ENCODE measurements at places on chromosomes 2 and 18. TPM values are rescaled to one million over a fixed set of nuclear protein-coding genes. Genes with fewer than 3 reads are reported as not detected.

The BARD1 gene
- total RNA-seq = 12.5 TPM

The RPL37A gene
- 761 TPM for total RNA-seq

The RPE gene
- total RNA-seq = 27.7 TPM

The ADAM17 gene
- total RNA-seq = 8.9 TPM

The KCNJ13 gene
- total RNA-seq = not detected

The PRSS56 gene
- total RNA-seq = not detected

The DBI gene
- total RNA-seq = 234 TPM

The AQP12A gene
- not detected for total RNA-seq

The GCG gene
- total RNA-seq = not detected

DNA sequence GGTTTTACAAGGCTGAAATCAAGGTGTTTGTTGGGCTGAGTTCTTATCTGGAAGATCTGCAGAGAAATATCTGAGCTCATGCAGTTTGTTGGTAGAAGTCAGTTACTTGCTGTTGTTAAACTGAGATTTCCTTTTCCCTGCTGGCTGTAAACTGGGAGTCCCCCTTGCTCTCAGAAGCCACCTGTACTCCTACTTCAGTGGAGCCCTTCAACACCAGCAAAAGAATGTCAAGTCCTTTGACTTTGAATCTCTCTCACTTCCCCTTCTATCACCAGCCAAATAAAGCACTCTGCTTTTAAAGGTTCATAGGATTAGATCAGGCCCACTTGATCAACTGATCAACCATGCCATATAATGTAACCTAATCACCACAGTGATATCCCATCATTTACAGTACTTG, 252.2 kb upstream of the CDH7 start:
- no peaks in the 10 kb centered on the region for H3K4me1 ChIP-seq
- H3K27me3 ChIP-seq = no peaks in the 10 kb centered on the region
- H3K36me3 ChIP-seq = no peaks in the 10 kb centered on the region
- no peak overlapping the region for H3K27ac ChIP-seq
- no peak overlapping the region for H3K4me3 ChIP-seq

GRCh38 chr2:75597949-75598348, 37.2 kb upstream of the EVA1A start:
- H3K4me1 ChIP-seq = no peaks in the 10 kb centered on the region
- H3K4me3 ChIP-seq = no peak overlapping the region
- H3K27me3 ChIP-seq = no peaks in the 10 kb centered on the region
- H3K27ac ChIP-seq = no peak overlapping the region
- H3K36me3 ChIP-seq = no peaks in the 10 kb centered on the region

GRCh38 chr2:173874894-173875237, 90.3 kb downstream of the SP3 start:
- H3K4me1 ChIP-seq = no peaks in the 10 kb centered on the region
- no peak overlapping the region for H3K4me3 ChIP-seq
- no peaks in the 10 kb centered on the region for H3K36me3 ChIP-seq
- no peak overlapping the region for H3K27ac ChIP-seq
- no peak for DNase-seq

GRCh38 chr2:240237609-240238174, 97.2 kb upstream of the OTOS start:
- DNase-seq = no peak
- H3K27ac ChIP-seq = peak overlapping the region; percentile 63
- H3K4me3 ChIP-seq = no peak overlapping the region
- no peaks in the 10 kb centered on the region for H3K4me1 ChIP-seq

- DNase-seq = no peak
- H3K36me3 ChIP-seq = no peaks in the 10 kb centered on the region
- H3K4me3 ChIP-seq = no peak overlapping the region
- H3K4me1 ChIP-seq = peaks cover 38% of the 10 kb centered on the region
Observed at GRCh38 chr2:236566596-236566995, 3.0 kb upstream of the ACKR3 start.

DNA sequence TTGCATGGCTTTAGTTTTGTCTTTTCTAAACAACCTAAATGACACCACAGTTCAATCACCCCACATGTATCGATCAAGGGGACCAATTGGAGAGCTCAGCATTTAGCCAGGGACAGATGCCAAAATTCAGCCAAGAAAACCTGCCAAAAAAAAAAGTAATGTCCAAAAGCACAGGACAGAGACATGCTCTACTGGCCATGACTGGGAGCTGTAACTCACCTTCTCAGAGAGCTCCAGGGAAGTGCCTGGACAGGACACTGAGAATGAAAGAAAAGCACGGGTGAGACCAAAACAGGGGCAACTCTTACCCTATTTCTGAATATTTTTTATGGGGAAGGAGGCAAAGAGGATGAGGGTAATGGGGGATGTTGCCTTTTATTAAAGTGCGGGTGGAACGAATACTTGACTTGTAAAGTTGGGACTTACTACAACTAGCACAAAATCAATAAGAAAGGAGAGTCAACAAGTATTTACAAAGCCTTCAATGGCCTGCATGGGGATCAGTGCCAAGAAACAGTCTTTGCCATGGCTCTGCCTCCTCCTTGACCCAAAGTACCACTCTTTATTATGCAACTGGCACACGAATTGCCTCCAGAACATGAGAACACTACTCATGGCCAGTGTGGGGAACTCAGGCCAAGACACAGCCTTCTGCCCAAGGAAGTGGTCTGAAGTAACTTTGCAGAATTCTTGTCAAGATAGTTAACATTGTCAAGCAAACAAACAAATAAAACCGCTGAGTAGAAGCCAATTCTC, 72.9 kb upstream of the HK2 start:
- DNase-seq = no peak
- no peaks in the 10 kb centered on the region for H3K27me3 ChIP-seq
- no peaks in the 10 kb centered on the region for H3K36me3 ChIP-seq
- no peaks in the 10 kb centered on the region for H3K4me1 ChIP-seq
- no peak overlapping the region for H3K27ac ChIP-seq
- no peak overlapping the region for H3K4me3 ChIP-seq

DNA sequence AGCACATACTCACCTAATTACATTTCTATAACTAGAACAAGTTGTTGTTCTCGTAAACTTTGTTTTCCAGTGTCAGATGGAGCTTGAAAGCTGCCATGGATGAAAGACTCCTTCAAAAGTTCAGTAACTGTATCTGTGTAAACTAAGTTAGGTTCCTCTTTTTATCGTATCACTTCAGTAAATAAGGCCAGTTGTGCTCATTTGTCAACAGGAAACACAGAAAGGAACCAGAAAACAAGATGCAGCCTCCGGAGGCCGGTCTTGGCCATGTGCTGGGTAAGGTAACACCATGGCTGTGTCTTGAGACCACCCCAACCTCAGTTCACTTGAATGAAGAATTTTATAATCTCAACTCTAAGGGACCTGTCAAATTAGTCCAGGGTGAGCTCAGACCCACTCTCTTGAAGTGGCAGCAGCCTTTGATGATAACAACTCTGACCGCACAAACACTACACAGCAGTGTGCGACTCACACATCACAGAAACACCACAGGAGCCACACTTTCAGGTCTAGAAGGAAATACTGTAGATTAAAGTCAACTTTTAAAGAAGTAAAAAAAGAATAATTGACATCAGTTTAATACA, 213.8 kb downstream of the AFF3 start:
- no peak overlapping the region for H3K4me3 ChIP-seq

GRCh38 chr2:20073460-20073859, 22.0 kb upstream of the LAPTM4A start:
- H3K4me1 ChIP-seq = peaks cover 37% of the 10 kb centered on the region
- no peaks in the 10 kb centered on the region for H3K36me3 ChIP-seq
- no peaks in the 10 kb centered on the region for H3K27me3 ChIP-seq

DNA sequence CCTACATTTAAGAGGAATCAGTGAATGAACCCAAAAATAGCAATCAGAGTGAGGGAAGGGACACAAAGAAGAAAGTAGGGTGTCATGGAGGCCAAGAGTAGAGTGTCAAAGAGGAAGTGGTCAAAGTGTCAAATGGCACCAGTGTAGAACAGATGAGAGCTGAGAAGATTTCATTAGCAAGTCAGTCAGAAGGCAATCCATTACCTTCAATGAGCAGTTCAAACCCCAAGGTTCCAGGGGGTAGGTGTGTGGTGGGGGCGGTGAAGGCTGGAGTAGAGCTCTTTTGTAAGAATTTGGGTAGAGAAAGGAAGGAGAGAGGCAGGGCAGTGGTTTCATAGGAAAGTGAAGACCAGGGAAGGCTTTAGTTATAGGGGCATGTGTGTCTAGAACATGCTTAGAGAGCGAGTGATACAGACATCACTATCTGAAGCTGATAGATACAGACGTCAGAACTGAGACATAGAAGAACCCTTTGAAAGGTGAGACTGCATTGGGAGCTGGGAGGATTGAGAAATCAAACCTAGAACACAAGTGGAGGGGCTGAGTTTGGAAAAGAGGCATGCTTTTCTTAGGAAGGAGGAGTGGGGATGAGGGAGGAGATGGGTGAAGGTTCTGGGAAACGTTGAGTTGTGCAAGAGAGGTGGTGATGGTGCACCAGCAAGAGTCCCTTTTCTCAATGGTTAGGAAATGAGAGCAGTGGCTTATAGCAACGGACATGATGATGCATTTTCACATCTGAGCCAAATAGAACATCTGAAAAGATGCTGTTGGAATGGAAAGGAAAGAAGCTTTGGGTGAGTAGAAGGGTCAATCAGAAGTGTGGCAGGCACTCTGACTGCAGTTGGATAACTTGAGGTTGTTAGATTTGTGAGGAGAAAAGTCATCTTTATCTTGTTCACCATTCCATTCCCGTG, 48.9 kb upstream of the IL1RL1 start:
- no peak overlapping the region for H3K27ac ChIP-seq
- no peak overlapping the region for H3K4me3 ChIP-seq
- H3K4me1 ChIP-seq = no peaks in the 10 kb centered on the region
- no peaks in the 10 kb centered on the region for H3K36me3 ChIP-seq

- H3K4me1 ChIP-seq = peaks cover 2% of the 10 kb centered on the region
- no peaks in the 10 kb centered on the region for H3K36me3 ChIP-seq
- H3K4me3 ChIP-seq = no peak overlapping the region
- no peak overlapping the region for H3K27ac ChIP-seq
Observed at GRCh38 chr2:224412141-224413015, 10.5 kb upstream of the FAM124B start.

GRCh38 chr2:138956116-138956515, 175.9 kb upstream of the NXPH2 start:
- H3K4me3 ChIP-seq = no peak overlapping the region
- H3K27ac ChIP-seq = no peak overlapping the region
- no peak for DNase-seq
- no peaks in the 10 kb centered on the region for H3K27me3 ChIP-seq
- no peaks in the 10 kb centered on the region for H3K36me3 ChIP-seq
- no peaks in the 10 kb centered on the region for H3K4me1 ChIP-seq

- no peaks in the 10 kb centered on the region for H3K27me3 ChIP-seq
- no peak overlapping the region for H3K4me3 ChIP-seq
- no peak overlapping the region for H3K27ac ChIP-seq
- H3K4me1 ChIP-seq = no peaks in the 10 kb centered on the region
Observed at GRCh38 chr2:71787476-71788185, 334.3 kb downstream of the DYSF start.

Measured in heart left ventricle (tissue), 16 donors.